ENCODE measurements at places on chromosomes 1 and 21.

- no peak for DNase-seq
These were observed 4.9 kb upstream of the ZP4 start for GRCh38 chr1:237895630-237896029.

DNA sequence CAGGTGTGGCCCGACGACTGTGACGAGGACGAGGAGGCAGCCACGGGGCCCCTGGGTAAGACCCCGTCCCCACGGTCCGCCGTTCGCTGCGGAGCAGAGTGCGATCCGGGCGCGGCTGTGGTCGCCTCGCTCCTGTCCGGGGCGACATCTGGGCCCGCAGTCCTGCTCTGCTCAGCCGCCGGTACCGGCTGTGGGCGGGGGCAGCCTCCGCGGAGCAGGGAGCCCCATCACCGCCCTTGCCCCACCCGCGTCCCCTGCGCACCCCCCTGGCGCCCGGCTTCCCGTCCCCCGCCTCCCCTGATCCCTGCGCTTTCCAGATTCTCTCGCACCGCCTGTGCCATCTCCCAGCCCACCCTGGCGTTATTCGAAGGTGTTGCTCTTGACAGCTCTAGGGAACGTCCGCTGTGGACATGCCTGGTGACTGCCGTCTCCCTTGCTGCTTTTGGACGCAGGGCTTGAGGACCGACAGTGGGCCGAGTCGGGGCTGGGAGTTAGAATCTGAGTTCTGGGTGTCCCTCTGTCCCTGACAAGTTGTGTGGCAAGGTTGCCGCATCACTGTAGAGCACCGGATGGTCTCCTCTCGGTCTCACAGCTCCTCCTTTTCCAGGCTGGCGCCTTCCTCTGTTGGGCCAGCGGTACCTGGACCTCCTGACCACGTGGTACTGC is 596 bp downstream of the TOR3A start:
- peak; percentile 48 for DNase-seq

DNA sequence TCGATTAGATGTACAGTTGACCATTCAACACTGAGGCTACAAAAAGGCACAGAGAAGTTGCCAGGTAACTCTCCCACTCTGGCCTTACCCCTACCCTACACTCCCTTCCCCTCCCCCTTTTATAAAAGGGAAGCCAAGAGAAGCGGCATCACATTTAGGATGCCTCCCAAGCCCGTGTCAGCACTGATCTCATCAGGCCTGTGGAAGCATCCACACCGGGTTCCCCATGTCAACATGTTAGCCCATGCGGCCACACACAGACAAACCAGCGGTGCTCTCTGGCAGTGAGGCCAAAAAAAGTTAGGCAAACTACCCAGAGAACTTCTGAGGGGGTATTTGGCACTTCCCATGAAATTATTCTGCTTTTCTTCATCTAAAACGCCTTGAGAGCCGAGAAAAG is 29.9 kb downstream of the BCAR3 start:
- no peak for DNase-seq

- no peak for DNase-seq
These were observed 109.6 kb upstream of the ZNF678 start for GRCh38 chr1:227453631-227454355.

GRCh38 chr1:117580436-117580835 is 25.4 kb upstream of the TENT5C start:
- DNase-seq, result no peak

DNA sequence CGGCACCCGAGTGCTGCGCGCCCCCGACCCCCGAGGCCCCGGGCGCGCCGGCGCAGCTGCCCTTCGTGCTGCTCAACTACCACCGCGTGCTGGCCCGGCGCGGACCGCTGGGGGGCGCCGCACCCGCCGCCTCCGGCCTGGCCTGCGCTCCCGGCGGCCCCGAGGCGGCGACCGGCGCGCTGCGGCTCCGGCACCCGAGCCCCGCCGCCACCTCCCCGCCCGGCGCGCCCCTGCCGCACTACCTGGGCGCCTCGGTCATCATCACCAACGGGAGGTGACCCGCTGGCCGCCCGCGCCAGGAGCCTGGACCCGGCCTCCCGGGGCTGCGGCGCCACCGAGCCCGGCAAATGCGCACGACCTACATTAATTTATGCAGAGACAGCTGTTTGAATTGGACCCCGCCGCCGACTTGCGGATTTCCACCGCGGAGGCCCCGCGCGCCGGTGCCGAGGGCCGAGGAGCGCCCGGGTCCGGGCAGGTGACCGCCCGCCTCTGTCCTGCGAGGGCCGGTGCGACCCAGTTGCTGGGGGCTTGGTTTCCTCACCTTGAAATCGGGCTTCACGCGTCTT is 49.0 kb downstream of the SIM2 start:
- DNase-seq, result peak; percentile 45

- no peak for DNase-seq
These were observed 90.0 kb downstream of the SYT14 start for GRCh38 chr1:210027994-210028393.

DNA sequence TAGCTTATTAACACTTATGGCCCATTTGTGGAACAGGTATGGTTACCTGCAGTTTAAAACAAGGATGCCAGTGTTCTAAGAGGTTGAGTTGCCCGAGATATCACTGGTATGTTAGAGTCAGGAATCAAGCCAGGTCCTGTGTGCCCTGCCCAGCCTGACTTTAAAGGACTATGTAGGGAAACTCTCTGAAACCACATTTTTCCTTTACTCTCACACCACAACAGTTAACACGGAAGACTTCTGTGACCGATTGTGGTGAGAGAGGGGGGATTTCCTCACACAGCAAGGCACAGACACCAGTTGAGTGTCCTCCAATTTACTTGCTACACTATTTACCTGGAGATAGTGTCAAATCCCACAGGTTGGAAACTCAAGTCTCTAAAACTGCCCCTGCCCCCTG is 47.8 kb downstream of the UCK2 start:
- DNase-seq, result no peak

- no peak for DNase-seq
These were observed 51.4 kb downstream of the LEPR start for GRCh38 chr1:65471861-65472332.

GRCh38 chr1:6515771-6516170 is 24.3 kb upstream of the PLEKHG5 start:
- peak; percentile 66 for DNase-seq

- DNase-seq, result no peak
These were observed 4.6 kb upstream of the UMODL1 start for GRCh38 chr21:42066521-42066920.

DNA sequence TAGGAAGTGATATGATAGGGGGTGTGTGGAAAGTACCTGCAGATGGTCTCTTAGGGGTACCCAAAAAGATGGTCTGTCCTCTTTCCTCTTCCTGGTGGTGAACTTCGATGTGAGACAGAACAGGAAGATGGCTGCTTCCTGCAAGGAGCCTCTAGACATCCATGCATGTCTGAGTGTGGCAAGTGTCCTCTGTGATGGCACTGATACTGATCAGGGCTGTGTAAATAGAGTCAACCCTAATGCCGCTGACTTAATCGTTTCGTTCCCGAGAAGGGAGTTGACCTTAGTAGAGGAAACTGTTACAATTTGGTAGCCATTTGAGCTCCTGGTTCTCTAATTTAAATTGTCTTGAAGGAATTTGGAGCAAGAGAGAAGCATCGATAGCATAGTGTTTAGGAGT is 168.6 kb downstream of the VPS13D start:
- no peak for DNase-seq

GRCh38 chr1:119582801-119583200 is 65.3 kb downstream of the ZNF697 start:
- peak; percentile 67 for DNase-seq

DNA sequence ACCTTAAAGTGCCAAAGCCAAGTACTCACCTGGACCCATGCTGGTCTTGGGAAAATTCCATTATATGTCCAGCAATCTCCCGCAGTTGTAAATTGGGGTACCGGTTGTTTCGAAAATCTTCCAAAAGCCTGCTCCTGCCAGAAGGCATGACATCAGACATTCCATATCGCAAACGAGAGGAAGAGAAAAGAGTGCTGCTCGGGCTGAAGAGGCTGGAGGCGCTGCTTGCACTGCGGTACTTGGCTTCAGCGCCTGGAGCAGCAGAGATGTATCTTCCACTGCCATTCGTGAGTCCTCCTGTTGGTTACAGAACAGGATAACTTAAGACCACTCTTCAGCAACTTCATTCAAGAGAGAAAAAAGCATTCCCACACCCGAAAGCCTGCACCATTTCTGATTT is 45.1 kb upstream of the SDC3 start:
- no peak for DNase-seq

GRCh38 chr1:93678946-93679480 is 2.6 kb downstream of the BCAR3 start:
- DNase-seq, result no peak

- DNase-seq, result no peak
These were observed 27.3 kb downstream of the COL6A2 start for GRCh38 chr21:46124926-46125845.

DNA sequence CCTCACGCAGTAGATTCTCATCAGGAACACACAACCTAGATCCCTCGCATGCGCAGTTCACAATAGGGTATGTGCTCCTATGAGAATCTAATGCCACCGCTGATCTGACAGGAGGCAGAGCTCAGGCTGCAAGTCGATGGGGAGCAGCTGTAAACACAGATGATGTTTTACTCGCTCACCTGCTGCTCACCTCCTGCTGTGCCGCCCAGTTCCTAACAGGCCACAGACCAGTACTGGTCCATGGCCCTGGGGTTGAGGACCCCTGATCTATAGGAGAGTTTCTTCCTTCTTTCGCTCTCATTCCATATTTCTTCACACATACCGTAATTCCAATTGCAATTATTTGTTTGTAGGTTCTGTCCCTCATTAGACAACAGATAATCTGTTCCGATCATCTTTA is 103.4 kb downstream of the CLEC20A start:
- DNase-seq, result no peak

GRCh38 chr1:28170001-28170596 is 6.4 kb downstream of the PTAFR start:
- no peak for DNase-seq

DNA sequence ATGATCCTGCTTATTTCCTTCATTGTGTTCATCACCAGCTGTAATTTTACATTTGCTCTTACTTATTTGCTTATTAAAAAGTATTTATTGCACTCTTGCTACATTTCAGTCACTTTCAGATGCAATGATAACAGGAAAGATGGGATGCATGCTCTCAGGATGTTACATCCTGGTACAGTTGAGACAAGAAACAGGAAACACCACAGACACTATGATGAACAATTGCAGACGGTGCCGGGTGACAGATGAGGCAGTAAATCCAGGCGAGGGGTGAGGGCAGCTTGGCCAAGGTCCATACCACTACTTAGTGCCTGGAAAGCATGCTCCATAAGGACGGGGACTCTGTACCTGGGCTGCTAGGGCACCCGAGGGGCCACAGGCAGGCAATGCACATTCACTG is 156.6 kb upstream of the RAB4A start:
- DNase-seq, result peak; percentile 37

DNA sequence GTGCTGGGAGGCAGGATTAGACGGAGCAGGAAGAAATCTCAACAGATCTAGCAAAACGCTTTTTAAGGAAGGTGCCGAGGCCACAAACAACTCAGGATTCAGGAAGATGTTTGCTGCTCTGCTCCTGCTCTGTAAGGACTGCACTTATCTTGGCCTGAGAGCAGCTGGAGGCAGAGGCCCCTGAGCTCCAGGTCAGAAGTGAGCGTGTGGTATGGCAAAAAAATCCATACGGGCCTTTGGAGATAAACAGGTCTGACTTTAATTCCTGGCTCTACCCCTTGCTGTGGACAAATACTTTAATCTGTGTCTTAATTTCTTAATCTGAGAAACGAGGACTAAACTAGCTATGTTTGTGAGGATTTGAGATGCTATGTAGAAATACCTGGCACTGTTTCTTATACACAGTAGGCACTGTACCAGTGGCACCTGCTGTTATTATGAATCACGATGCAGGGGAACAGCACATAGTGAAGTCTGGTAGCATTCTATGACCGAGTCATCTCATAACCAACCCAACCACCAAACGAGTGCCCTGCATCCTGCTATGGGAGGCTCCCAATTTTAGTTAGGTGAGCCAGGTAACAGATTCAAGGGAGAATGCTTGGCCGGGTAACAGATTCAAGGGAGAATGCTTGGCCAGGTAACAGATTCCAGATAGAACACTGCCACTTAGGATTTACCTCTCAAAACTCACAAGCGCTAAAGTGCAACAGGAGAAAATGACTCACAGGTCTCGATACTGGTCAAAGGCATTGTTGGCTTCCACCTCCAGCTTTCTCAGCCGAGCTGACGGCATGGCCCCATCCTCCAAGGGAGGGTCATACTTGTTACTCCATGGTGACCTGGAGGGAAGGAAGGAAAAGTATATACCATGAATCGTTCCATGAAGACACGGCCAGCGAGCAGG is 65.9 kb downstream of the SLC66A1 start:
- DNase-seq, result no peak

DNA sequence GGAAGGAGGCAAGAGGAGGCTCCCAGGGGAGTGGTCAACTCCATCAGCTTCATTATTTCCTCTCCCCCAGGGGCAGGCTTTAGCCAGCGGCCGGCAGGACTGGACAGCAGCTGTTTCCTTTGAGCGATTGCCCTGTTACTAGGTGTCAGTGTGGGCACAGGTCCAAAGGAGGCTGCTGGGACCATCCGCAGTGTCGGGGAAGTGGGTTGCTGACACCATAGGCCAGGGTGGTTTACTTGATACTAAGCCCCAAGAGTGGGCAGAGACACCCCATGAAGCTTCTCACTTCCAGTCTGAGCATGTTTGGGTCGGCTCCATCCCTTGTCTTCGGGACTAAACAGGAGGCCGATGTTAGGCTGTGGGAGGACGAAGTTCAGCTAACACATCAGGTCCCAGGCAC is 63.6 kb downstream of the KAZN start:
- DNase-seq, result no peak

DNA sequence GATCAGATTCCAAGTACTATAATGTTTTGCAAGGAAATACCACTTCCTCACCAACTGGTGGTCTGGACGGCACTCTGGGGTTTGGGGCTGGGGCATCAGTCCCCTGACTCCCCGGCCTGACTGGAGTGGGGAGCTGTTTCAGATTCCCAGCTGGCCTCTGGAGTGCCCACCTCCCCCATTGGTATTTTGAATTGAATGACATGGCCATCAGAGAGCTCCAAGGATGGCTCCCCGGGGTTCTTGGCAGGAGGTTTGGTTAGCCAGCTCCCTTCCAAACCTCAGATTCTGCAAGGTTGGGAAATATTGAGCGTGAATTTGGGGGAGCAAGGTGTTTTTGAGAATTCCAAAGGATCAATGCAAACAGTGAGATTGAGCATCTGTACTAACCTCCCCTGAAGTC is 2.2 kb upstream of the INAVA start:
- no peak for DNase-seq

All from EH (cell line).